ENCODE measurements at places on chromosomes 13 and 19.

GRCh38 chr13:72448082-72448481, 279.3 kb downstream of the MZT1 start:
- DNase-seq: no peak

DNA sequence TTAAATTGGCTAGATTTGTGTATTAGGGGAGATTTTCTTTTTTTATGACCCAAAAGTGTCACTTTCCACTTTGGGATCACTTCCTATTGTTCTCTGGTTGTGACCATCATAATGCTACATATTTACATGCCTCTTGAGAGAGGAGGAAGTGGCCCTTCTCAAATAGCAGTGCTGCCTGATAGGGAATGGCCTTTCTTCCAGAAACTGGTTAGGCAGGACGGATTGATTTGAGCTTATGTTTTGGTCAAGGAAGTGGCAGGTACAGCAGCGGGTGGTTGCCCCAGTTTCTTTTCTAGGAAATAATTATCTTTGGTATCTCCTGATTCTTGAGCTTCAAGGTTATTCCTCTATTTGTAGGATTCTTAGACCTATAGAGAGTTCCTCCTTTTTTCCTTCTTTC, 21.9 kb upstream of the WTIP start:
- no peak for DNase-seq

DNA sequence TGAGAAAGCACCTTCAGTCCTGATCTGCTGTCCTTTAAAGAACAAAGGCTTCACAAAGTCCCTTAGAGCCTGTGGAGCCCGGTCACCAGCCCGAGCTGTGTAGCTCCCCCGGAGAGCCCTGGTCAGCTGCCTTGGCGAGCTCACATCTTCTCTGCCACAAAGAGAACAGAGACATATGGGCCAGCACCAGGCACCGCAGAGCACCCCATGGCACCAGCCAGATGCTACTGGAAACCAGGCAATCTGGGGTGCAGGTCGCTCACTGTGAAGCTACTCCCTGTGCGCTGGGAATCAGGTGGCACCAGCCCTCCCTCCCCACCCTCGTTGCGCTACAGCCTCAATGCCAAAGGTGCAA, 44.3 kb upstream of the F7 start:
- no peak for DNase-seq

DNA sequence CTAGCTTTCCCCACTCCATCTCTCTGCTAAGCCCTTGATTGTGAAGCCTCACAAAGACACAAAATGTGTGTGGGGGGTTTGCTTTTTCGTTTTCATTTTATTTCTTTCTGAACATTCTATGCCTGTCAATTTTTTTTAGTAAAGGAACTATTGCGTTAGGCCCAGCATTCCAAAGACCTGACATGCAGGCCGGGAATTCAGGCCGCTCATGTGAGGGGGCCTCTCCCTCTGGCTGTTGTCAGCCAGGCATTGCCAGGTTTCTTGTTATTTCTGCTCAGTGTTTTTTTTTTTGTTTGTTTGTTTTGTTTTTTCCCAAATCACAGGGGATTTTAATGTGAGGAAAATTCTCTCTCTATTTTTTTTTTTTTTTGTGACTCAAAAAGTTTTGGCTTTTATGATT, 10.3 kb upstream of the MEDAG start:
- DNase-seq: no peak

DNA sequence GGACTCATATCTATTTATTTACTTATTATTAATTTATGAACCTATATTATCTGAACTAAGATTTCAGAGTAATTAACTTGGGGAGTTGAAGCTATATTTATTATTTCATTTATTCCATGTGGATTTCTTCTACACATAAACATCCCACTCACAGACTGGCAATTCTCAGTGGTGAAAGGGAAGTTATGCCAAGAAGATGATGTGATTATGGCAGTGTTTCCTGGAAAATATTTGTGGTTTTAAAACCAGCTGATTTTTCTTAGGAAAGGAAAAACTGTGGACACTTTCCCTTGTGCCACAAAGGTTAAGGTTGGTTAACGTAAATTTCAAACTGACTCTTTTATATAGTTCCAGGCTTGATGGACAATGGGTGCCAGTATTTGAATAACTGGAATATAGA, 513.1 kb downstream of the SLITRK6 start:
- no peak for DNase-seq

DNA sequence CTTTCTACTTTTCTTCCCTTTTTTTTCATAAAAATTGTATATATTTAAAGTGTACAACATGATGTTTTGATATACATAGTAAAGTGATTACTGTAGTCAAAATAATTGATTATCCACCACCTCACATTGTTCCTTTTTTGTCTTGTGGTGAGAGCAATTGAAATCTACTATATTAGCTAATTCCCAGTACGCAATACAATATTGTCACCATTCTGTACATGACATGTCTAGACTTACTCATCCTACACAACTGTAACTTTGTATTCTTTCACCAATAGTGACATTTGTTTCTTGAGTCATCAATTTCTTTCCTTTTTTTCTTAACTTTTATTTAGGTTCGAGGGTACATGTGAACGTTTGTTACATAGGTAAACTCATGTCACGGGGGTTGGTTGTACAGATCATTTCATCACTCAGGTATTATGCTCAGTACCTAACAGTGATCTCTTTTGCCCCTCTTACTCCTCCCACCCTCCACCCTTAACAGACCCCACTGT, 265.2 kb downstream of the KCNRG start:
- no peak for DNase-seq

DNA sequence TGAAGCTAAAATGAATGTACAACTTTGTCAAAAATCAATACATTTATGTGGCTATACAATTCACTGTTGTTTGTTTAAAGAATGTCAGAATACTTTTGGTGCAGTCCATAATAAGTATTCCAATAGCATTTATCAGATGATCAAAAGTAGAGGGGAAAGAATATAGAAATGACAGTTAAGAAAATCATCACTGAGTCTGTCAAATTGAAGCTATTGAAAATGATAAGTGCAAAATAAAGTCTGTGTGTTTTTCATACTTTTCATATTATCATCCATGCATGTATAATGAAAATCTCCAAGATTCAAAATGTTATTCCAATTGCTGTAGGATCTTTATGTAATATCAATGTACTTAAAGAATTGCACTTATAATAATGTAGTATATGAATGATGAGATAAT, 93.3 kb upstream of the ATXN8OS start:
- DNase-seq: no peak

- DNase-seq: no peak
Measured at GRCh38 chr19:18666317-18666716, 17.2 kb upstream of the CRTC1 start.

- no peak for DNase-seq
Measured at GRCh38 chr19:45245334-45245787, at the start of gene EXOC3L2. Gene EXOC3L2 (minus strand): TSS chr19:45245407. CDS start chr19:45239045, 6,362 bp downstream.

GRCh38 chr19:57380923-57381322, 8.7 kb upstream of the ZNF548 start:
- DNase-seq: no peak

DNA sequence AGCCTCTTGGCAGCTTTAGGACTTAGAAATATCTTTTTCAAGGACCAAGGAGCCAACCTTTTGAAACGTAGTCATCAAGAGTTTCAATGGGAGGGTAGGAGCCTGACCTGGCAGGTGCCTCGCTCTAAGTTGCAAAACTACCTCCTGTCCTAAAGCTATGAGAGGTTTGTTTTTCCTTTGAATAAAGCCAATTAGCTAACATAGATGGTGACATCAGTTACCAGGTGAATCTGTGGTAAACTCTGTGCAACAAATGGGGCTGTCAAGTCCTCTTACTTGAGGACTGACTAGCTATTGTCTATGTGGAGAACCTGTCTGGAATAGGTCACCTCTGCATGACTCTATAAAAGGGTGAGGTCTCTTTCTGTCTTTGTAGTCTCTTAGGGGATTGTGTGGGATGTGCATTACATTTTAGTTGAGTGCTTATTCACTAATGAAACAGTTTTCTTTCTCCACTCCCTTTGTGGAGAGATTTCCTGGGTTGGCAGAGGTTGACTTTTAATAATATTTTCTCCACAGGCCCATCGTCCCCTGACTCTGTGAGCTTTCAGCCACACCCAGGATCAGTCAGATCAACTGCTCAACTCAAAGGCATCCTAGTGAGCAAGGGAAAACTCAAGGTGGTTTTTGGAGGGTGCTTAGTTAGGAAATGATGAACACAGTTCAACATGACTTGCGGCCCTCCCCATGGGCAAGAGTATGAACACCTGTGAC, 9.9 kb downstream of the ARL11 start:
- no peak for DNase-seq

- no peak for DNase-seq
Measured at GRCh38 chr19:12230751-12231733, 63.6 kb downstream of the ZNF44 start.

GRCh38 chr19:17095141-17095919, 19.8 kb downstream of the MYO9B start:
- no peak for DNase-seq

DNA sequence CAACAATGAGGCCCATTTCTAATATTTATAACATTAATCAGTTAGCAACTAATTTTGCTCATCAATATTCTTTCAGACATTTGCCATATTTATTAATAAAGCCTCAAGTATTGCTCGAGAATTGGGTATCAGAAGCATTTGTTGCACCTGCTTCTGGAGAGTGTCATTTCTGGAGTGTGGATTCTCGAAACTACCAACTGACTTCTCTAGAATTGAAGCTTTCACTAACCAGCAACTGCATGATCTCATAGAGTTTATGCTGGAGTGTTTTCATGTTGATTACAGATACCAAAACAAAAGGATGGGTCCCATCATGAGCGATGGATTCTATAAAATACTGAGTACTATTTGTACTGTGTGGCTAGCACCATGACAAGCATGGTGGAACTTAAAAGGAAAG, 121.0 kb upstream of the SLC7A1 start:
- DNase-seq: no peak

DNA sequence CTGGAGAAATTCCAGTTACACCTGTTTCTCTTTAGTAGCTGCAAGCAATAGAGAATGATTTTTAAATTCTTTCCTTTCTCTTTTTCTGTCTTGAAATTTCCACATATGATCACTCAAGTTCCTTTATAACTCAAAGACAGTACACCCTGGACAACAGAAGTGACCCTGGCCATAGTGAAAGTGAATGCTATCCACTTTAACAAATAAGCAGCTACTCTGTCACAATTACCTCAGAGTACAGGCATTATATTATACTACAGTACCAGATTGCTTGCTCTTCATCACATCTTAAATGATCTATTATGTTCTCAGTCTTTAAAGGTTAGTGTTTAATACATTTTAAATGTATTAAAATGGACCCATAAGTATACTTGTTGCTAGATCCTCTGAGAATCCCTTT, 136.2 kb downstream of the KLF12 start:
- DNase-seq: no peak

DNA sequence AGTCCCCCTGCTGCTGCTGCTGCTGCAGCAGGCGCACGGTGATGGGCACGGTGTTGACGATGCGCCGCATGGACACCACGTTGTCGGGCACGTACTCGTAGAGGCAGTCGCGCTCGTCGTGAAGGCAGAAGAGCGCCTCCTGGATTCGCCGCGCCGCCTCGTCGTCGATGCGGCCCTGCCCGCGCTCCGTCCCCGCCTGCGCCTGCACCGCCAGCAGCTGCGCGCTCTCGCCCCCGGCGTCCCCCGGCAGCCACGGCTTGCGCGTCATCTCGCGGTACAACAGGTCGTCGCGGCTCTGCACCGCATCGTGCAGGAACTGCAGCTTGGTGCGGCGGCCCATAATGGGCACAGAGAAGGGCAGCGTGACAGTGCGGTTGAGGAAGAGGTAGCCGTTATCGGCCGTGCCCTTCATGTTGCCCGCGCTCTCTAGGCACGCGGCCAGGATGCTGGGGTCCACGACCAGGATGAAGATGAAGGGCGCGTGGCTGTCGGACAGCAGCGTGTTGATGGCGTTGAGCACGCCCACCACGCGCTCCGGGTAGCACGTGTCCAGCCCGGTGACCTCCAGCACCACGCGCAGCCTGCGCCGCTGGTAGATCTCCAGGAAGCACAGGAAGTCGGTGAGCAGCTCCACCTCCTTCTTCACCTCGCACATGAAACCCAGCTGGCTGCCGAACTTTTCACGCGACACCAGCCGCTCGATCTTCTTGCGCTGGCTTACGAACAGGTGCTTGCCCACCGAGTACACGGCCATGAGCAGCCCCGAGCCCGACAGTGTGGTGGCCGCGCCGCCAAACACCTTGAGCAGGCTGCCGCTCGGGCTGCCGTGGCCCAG, 8.1 kb downstream of the NKPD1 start:
- no peak for DNase-seq

DNA sequence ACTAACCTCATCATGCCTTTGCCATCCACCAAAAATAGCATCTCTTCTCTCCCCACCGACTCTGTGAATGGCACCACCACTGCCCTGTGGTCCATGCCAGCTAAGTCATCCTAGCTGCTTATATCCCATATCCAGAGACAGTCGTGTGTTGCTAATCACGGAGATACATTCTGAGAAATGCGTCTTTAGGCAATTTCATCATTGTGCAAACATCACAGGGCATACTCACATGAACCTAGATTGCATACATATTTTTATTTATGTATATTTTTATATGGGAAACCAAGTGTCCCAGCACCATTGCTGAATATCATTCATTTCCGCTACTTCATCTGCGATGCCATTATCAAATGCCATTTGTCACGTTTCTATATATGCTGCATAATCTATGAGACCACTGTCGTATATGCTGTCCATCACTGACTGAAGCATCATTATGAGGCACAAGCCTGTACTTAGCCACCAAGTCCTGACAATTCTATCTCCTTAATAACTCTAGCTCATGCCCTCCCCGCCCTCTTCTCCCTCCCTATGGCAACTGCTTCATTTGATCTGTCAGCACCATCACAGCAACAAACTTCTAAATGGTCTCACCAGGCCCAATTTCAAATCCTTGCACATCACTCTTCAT, 104.2 kb downstream of the HSPH1 start:
- DNase-seq: no peak

- DNase-seq: no peak
Measured at GRCh38 chr19:49340865-49341718, 5.9 kb downstream of the CD37 start.

DNA sequence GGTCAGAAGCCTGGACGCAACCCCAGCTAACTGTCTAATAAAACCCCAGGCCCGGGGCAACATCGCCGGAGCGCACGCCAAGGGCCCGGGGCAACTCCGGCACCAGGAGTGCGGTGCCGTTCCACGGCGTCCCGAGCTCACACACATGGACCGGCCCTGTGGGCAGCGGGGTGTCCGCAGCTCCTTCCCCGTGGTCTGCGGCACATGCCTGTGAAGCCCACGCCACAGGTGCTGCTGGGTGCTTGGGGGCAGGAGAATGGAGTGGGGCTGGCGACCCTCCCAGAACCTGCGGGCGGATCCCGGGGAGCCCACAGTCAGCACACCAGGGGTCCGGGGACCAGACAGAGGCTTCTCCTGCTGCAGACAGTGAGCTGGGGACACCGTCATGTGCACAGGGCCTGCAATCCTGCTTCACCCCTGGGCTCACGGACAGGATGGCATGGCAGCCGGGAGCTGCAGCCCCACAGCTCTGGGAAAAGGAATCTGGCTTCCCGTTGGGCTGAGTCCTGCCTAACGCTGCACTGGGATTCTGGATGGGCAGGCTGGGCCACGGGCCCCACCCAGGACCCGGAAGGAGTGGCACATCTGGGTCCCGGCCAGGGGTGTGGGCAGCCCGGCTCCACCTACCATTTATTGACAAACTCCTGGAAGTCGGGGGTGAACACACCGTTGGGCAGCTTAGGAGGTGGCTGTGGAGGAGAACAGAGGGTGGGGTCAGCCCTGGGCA, 28.2 kb upstream of the ZBTB7A start:
- no peak for DNase-seq

Measured in 8988T (cell line).